ENCODE measurements at places on chromosomes 5 and 9.

DNA sequence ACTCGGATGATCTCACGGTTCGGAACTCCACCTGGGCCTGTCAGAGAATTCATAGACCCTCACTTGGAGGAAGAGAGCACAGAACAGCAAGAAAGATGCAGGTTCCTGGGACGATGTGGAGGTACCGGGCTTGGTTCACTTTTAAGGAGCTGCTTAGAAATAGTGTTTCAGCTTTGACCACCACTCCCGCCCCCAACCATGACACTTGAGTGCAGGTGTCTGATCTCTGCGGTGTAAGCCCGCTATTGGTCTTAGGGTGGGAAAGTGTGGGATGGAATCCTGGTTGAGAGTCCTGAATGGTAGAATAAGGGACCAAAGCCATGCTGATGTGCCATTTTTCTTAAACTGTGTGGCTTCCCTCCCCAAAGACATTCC is 97.2 kb upstream of the LMX1B start:
- DNase-seq = no peak

GRCh38 chr5:95808686-95809413 is 13.7 kb downstream of the GLRX start:
- DNase-seq = peak; percentile 64

- DNase-seq = peak; percentile 57
Measured at GRCh38 chr9:75185585-75186170, 97.4 kb downstream of the OSTF1 start.

DNA sequence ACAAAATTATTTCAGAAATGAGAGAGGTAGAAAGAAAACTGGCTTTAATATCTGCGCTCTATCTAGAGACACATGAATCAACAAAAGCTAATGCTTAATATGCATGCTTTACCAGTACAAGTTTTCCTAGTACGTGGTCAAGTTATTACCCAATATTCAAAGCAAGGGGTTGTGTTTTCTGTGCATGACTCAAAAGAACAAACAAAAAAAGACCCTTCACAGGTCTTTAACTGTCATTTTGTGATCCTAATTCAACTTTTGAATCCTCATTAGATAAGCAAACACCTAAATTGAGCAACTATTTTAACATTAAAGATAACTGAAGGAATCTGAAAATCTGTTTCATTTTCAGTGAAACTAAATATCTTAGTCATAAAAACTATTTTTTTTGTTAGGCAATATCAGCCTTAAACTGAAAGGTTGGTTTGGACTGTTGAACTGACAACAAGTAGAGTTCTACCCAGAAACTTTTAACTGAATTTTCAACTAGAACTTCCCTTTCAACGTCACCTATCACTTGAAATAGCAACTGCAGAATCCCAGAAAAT is 12.5 kb downstream of the ST8SIA4 start:
- DNase-seq = no peak

GRCh38 chr9:86072394-86072877 is 26.9 kb downstream of the GOLM1 start:
- no peak for DNase-seq

GRCh38 chr5:33995865-33996264 is 11.4 kb upstream of the SLC45A2 start:
- DNase-seq = no peak

- DNase-seq = no peak
Measured at GRCh38 chr9:132725306-132725705, 55.0 kb downstream of the GTF3C4 start.
